CD4-positive, alpha-beta T cell (primary cell): ENCODE measurements at places on chromosomes 5 and 9. TPM values are rescaled to one million over a fixed set of nuclear protein-coding genes. Genes with fewer than 3 reads are reported as not detected.

SLC31A1 gene
- total RNA-seq, result 12.1 TPM

TAF1L gene
- not detected for total RNA-seq

PDE6A gene
- not detected for total RNA-seq

SPINK7 gene
- total RNA-seq, result not detected

TIMD4 gene
- 2.0 TPM for total RNA-seq

PCDHB8 gene
- total RNA-seq, result not detected

SPOCK1 gene
- total RNA-seq, result not detected

NPR3 gene
- total RNA-seq, result not detected

DBH gene
- total RNA-seq, result 1.7 TPM

N4BP3 gene
- 4.3 TPM for total RNA-seq

GFI1B gene
- total RNA-seq, result 0.58 TPM

FAT2 gene
- total RNA-seq, result not detected

PCDHB2 gene
- total RNA-seq, result not detected

ZDHHC11 gene
- total RNA-seq, result 13.3 TPM

DMRT3 gene
- total RNA-seq, result not detected

TRPM3 gene
- total RNA-seq, result not detected

SWI5 gene
- 4.1 TPM for total RNA-seq

PIP5K1B gene
- total RNA-seq, result not detected

DPYSL3 gene
- not detected for total RNA-seq

AKNA gene
- 258 TPM for total RNA-seq

C1QTNF2 gene
- not detected for total RNA-seq

STOML2 gene
- 29.8 TPM for total RNA-seq

BARHL1 gene
- not detected for total RNA-seq

PLPP6 gene
- 8.9 TPM for total RNA-seq

FYB1 gene
- 478 TPM for total RNA-seq

OR1Q1 gene
- not detected for total RNA-seq

MXD3 gene
- 5.8 TPM for total RNA-seq

MOCS2 gene
- total RNA-seq, result 20.4 TPM

RAB14 gene
- 57.4 TPM for total RNA-seq

BAAT gene
- total RNA-seq, result not detected

NCS1 gene
- total RNA-seq, result 0.17 TPM

DOCK8 gene
- total RNA-seq, result 126 TPM

FPGS gene
- total RNA-seq, result 66.6 TPM

SPZ1 gene
- total RNA-seq, result not detected

IL4 gene
- total RNA-seq, result not detected
